GM12878 (cell line): ENCODE measurements at places on chromosomes 7 and 10.

GRCh38 chr7:83509255-83510021 lies 139.5 kb downstream of the SEMA3E start:
- peak; percentile 4 for DNase-seq

GRCh38 chr10:117429643-117430265 lies 54.5 kb upstream of the PDZD8 start:
- DNase-seq: no peak

- no peak for DNase-seq
These were observed 14.9 kb downstream of the YWHAG start for GRCh38 chr7:76343931-76344321.

- no peak for DNase-seq
These were observed 1.1 kb downstream of the P4HA1 start for GRCh38 chr10:73095481-73096021.

- no peak for DNase-seq
These were observed 1.8 kb upstream of the ZNF503 start for GRCh38 chr10:75403144-75403938.

DNA sequence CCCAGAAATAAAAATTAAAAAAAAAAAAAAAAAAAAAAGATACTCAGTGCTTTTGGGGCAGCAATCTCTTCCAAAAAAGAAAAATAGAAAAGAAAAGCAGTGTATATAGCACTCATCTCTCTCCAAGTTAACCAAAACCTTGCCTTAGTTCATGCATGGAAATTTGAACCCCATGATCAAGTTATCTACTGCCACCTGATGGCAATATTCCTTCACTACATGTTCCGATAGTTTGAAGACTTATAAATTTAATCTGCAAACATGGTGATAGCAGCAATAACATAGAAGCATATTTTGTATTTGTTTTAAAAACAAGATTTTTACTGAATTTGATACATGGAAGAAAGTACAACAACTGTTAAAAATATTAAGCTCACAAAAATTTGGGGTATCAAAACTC lies 48.6 kb upstream of the SLIT1 start:
- no peak for DNase-seq

- DNase-seq: no peak
These were observed 76.8 kb downstream of the CTBP2 start for GRCh38 chr10:125083576-125083920.

DNA sequence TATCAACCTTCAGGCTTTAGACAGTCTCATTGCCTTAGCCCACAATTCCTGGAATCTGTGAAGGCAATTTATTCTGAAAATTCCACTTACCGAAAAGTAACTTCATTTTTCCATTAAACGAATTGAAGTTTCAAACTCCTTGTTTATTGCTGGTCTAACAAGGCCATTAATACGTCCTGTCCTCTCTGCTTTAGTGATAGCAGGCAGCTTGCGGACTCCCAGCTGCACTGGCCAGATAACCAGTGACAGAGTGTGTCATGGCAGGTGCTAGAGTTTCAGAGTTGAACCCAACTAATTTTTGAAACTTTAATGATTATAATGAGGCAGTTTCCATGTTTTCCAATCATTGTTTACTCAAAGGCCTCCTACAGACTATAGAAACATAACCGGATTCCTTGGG lies 31.1 kb downstream of the LOXL4 start:
- DNase-seq: no peak

DNA sequence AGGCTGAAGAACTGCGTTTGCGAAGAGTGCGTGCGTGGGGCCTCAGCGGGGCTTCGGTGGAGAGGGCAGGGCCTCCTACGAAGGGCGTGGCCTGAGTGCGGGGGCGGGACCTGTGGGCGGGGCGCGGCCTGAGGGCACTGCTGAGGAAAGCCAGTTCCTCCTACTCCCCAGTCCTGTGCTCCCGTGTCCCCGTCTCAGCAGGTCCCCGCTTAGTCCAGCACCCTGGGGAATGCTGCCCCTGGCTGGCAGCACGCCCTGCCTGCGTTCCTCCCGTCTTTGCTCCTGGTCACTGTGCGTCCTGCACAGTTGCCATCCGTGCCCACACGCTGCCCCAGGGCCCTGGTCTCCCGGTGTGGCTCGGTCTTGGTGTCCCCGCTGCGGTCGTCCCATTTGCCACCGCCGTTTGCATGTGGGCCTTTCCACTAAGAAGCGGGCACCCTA lies 177.1 kb downstream of the ZNF248 start:
- DNase-seq: no peak

DNA sequence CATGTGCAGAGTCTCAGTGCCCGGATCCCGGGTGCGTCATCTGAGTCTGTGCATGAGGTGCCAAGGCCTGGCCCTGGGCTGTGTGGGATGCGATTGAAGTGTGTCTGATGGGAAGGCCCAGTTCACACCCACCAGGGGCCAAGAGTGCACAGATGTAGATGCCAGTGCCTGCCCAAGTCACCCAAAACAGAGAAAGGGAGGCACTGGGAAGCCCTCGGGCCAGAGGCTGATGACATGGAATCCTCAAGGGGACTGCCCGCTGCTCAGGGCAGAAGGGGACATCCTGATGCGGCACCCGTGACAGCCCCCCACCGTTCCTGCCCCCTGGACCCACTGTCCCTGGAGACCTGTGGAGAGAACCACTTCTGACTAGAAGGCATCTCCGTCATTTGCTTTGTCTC lies 72.2 kb upstream of the ZNF479 start:
- DNase-seq: no peak

DNA sequence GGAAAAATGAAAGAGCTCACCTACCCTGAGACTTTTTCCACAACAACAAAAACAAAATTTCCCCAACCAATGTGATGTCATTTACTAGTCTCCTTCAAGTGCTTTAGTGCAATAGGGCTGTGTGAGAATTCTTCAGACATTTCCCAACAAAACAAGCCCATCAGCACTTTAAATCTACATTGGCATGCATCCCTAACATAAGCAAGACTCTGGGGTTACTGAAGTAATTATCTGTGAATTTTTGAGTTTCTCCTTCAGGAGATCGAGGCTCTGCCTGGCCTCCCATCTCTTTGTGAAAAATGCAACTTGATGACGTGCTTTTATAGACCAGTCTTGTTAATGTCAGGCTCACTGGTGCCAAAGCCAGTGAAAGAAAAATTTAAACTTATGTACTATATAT lies 255.6 kb downstream of the GFRA1 start:
- DNase-seq: no peak

- peak; percentile 45 for DNase-seq
These were observed 97.2 kb upstream of the DKK1 start for GRCh38 chr10:52216852-52217251.

DNA sequence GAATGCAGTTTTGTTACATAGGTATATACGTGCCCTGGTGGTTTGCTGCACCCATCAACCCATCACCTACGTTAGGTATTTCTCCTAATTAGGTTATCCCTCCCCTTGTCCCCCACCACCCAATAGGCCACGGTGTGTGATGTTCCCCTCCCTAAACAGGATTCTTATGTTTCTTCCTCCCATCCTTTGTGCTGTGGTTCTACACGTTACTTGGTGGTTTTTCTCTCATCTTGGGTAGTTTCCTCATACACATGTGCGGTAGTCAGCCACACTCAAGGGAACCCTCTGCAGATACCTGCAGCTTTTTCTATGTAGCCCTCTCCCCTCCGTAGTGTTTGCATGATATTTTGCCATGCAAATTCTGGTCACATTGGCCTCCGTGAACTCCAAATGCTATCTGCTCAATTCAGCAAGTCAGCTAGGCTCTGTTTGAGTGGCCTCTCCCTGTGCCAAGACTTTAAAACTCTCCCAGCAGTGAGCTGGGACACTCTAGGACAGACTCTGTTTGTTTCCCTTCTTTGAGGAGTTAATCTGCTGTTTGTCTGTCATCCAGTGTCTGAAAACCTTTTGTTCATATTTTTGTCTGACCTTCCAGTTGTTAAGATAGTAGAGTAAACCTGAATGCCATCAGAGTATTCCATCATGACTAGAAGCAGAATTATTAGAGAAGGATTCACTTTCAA lies 41.0 kb downstream of the RABGEF1 start:
- no peak for DNase-seq

GRCh38 chr7:23136216-23136615 lies 30.6 kb downstream of the KLHL7 start:
- no peak for DNase-seq

DNA sequence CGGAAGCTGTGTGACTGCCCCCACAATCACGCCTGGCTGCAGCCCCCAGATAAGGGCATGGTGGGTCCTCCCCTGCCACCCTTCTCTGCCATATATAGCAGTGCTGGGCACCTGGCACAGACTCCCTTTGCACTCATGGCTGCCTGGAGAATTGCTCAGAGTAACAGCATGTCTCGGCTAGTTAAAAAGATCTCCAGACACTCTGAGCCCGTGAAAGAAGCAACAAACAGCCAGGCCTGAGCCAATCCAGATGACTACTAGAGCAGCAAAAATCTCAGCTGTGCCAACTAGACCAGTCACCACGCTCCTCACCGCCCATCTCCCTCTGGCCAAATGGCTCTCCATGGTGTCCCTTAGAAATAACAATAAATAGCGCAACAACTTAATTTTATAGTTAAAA lies 71.3 kb downstream of the PARD3 start:
- DNase-seq: no peak

DNA sequence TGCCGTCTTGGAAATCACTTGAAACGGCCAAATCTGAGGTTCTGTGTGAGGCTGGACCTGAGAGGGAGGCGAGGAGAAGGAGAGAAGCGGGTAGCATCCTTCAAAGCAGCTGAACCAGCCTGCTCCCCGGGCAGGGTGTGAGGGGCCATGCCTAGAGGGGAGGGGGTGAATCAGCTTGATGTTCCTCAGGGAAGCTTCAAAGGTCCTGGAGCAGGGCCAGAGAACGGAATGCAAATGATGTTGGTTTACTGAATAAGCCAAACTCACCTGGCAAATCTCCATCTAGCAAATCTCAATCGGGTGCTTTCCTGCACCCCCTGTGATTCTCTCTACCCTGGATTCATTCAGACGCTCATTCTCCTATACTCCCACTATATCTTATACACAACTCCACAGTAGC lies 226.9 kb downstream of the WDR11 start:
- no peak for DNase-seq

DNA sequence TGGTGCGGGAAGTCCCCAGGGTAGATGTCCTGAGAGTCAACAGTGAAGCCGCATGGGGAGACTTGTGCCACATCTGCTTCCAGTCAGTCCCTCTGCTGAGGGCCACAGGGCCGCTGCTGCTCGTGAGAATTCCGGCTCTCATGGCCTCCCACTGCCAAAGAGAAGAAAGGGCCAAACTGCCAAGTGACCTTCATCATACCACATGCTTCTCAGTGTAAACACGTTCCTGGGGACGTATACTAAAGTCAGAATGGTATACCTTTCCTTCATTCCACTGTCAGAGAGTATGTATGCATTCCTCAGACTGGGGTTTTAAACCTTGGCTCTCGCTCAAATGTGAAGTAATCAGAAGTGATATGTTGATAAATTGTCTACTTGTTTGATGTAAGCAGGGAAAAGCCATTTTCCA lies 52.8 kb upstream of the SEC61G start:
- no peak for DNase-seq

- no peak for DNase-seq
These were observed 27.0 kb downstream of the LMOD2 start for GRCh38 chr7:123682690-123683089.

DNA sequence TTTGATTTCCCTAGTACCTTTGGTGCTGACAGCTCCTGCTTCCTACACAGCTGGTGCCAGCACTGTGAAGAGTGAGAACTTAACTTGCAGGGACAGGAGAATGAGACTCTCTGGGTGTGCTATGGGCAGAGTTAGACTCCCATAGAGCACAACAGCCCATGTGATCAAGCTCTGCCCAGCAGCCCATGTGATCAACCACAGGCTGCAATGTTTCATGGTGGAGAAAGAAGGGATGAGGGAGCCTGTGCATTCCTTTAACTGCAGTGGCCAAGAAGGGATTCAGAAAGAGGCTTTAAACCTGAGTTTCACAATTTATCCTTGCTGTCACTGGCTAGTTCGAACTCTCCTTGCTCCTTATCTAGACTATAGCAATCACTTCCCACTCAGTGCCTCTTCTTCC lies 10.0 kb upstream of the MEST start:
- no peak for DNase-seq

DNA sequence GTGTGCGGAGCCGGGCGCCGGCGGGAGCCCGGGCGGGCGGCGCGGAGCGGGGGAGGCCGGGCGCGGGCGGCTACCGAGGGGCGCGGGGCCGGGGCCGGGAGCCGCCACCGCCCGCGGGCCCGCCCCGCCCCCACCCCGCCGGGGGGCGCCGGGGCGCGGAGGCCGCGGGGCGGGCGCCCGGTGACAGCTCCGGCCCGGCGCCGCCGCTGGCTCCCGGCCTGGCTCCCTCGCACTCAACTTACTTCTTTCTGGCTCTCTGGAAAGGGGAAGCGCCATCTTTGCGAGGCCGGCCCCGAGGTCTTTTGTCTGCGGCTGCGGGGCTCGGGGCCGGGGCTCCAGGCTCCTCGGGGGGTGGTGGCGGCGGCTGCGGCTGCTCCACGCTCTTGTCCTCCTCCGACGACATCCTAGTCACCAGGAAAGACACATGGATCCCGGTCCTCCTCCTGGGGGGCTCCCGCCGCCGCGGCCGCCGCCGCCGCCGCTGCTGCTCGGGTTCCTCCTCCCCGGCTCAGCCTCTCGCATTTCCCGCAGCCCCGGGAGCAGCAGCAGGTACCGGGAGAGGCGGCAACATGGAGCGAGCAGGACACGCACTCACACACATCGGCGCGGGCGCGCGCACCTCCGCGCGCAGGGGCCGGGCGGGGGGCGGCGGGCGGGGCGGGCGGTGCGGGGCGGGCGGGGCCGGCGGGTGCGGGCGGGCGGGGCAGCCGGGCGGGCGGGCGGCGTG lies at the start of gene KMT2C:
Gene KMT2C (minus strand): TSS at position 620 of the 727 bp plus-strand sequence. CDS start 217 bp downstream, at position 403.
- DNase-seq: no peak

DNA sequence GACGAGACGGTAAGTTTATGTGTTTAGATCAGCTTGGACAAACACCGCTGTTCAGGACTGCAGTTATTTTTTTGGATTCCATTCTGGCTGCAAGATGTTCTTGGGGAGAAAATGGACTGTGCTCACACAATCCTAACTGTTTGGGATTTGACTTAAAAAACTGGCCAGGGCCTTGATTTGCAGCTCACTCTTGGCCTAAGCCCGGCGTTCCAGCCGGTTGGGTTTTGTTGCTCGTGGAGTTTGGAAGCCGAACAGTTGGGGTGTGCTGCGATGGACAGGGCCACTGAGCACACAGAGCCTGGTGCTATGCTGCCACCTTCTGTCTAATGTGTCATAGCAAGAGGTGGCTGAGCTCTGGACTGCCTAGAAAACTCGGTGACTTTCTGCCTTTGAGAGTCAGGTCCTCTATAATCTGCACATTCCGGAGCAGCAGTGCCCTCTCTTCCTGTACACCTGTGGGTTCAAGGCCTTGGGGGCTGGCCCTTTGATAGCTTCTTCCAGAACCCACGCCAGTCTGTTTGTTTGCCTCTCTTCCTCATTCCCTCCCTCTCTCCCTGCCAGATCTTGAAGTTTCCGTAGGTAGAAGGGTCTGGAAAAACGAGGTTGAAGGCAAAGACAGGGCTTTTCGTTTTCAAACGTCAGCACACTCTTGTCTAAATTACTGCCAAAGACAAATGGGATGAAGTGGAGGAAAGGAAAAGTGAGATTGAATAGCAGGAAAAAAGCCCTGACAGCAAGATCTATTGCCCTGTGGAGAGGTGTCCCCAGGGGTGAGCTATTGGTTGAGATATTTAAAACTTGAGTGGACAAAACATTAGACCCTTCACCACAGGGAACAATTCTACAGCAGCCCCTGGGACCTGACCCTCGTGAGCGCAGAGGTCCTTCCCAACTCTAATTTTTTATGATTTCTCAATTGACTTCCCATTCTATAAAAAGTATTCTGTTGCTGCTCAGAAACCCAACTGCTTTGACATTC lies 167.5 kb upstream of the HABP2 start:
- DNase-seq: no peak

GRCh38 chr7:156496865-156497264 lies 143.7 kb upstream of the RNF32 start:
- no peak for DNase-seq
